Regular cardiac myocyte (primary cell): ENCODE measurements at places on chromosomes 2 and 18. TPM values are rescaled to one million over a fixed set of nuclear protein-coding genes. Genes with fewer than 3 reads are reported as not detected.

The NOL4 gene
- under 0.01 and 0.38 TPM in 2 replicates for total RNA-seq

The FBXO36 gene
- 1.5 and 2.3 TPM in 2 replicates for total RNA-seq

The PARD3B gene
- total RNA-seq = 2.7 and 9.9 TPM in 2 replicates

The MYCN gene
- total RNA-seq = 0.28 TPM in 1 of 2 replicates, not detected in the other

The FAM237A gene
- not detected in 2 replicates for total RNA-seq

The SIX2 gene
- 2.0 and 2.7 TPM in 2 replicates for total RNA-seq

The PIEZO2 gene
- total RNA-seq = 2.9 and 5.1 TPM in 2 replicates

The RPE gene
- 122 and 151 TPM in 2 replicates for total RNA-seq

The STPG4 gene
- total RNA-seq = under 0.01 and 0.56 TPM in 2 replicates

The WIPF1 gene
- 5.6 and 5.9 TPM in 2 replicates for total RNA-seq

The SERPINB12 gene
- total RNA-seq = not detected in 2 replicates

The LIMS2 gene
- total RNA-seq = 2.7 and 4.8 TPM in 2 replicates

The SERPINB11 gene
- not detected in 2 replicates for total RNA-seq

The STRN gene
- total RNA-seq = 14.1 and 14.4 TPM in 2 replicates

The NYAP2 gene
- total RNA-seq = not detected in 2 replicates

The PSMA8 gene
- total RNA-seq = under 0.01 TPM in 1 of 2 replicates, not detected in the other

The TNFRSF11A gene
- total RNA-seq = 0.77 and 2.3 TPM in 2 replicates

The TUBA4B gene
- not detected in 2 replicates for total RNA-seq

The ZNF521 gene
- total RNA-seq = 5.0 and 9.9 TPM in 2 replicates

The ARHGEF33 gene
- total RNA-seq = under 0.01 and 0.85 TPM in 2 replicates

The SOCS6 gene
- total RNA-seq = 33.3 and 44.3 TPM in 2 replicates

The AQP12B gene
- total RNA-seq = not detected in 2 replicates

The MPHOSPH10 gene
- 19.2 and 33.2 TPM in 2 replicates for total RNA-seq

The ARHGAP28 gene
- 0.77 and 5.4 TPM in 2 replicates for total RNA-seq

The CPLX4 gene
- not detected in 2 replicates for total RNA-seq

The OR6B2 gene
- total RNA-seq = not detected in 2 replicates

The PAIP2B gene
- total RNA-seq = 0.58 and 1.1 TPM in 2 replicates
